ENCODE measurements at places on chromosomes 16 and 17.

GRCh38 chr17:42660692-42661345, 1.7 kb downstream of the TUBG2 start:
- no peak for DNase-seq

GRCh38 chr17:37742762-37743611, 1.9 kb downstream of the HNF1B start:
- no peak for DNase-seq

- DNase-seq: no peak
Measured at GRCh38 chr17:49157784-49158183, 25.2 kb downstream of the B4GALNT2 start.

GRCh38 chr17:55576996-55577586, 65.8 kb upstream of the SMIM36 start:
- no peak for DNase-seq

- no peak for DNase-seq
Measured at GRCh38 chr16:10180771-10181163, 1.5 kb downstream of the GRIN2A start.

- no peak for DNase-seq
Measured at GRCh38 chr16:11546608-11547061, 40.1 kb downstream of the LITAF start.

DNA sequence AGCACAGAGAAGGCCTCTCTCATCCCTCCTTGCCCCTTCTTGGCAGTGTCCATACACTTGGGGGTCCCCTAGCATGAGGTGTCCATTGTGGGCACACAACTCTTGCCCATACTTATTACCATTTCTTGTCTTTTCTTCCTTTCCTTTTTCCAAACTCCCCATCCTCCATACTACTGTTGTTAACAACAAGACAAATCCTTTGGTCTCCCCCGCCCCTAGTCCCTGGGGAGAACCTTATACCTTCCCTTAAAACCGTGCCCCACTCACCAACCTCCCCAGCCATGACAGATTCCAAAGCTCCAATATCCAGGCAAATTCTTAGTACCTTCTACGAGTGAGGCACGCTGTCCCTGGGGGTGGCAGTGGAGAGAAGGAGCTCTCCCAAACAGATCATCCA, 82.9 kb downstream of the GAS7 start:
- no peak for DNase-seq

- DNase-seq: no peak
Measured at GRCh38 chr16:78460428-78460827, 361.0 kb downstream of the WWOX start.

GRCh38 chr17:36001110-36001771, at the start of gene CCL15:
Gene CCL15 (minus strand): TSS chr17:36001553. CDS start chr17:36001492, 61 bp downstream.
- no peak for DNase-seq

DNA sequence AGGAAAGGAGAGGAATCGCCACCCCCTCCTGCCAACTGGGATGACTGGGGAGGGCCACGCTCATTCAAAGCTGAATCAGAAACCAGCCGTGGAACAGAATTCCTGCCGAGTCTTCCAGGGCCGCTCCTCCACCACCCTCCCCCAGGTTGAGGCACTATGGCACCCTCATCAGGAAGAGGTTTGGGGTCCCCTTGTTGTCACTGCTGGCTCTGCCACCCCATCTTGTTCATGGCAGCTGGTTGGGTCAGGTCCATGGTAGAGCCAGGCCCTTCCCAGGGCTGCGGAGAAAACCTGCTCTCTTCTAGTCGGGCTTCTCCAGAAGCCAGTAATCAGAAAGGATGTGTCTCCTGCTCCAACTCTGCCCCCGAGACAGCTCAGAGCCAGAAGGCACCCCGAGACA, 41.8 kb downstream of the KCNJ12 start:
- DNase-seq: no peak

- DNase-seq: no peak
Measured at GRCh38 chr16:29791845-29792807, 1.6 kb downstream of the KIF22 start.

DNA sequence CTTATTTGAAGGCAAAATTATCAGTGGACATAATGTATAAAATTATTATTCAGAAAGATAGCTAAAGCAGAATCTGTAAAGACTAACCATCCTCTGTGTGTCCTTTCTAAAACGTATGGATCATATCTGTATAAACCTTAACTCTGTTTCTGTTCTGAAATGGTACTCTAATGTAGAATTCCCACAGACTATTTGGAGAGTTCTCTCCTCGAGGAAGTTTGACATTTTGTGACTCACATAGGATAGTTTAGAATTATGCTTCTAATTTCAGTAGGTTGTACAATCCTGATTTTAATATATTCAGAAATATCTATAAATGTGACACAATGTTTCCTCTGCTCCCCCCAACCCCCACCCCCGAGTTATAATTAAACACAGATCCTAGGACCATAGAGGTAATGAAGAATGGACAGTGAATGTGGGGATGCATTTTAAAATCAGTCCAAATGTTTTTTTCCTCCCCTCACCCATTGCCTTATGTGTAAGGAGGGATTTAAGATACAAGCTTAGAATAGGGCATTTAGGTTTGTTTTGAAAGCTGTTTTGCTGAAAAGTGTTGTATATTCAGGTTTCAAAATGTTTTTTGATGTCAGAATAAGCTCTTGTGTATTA, 66.8 kb downstream of the BCAS3 start:
- no peak for DNase-seq

GRCh38 chr17:37088459-37088858, 139.7 kb downstream of the AATF start:
- no peak for DNase-seq

- no peak for DNase-seq
Measured at GRCh38 chr17:45288825-45289224, 26.9 kb upstream of the SPATA32 start.

DNA sequence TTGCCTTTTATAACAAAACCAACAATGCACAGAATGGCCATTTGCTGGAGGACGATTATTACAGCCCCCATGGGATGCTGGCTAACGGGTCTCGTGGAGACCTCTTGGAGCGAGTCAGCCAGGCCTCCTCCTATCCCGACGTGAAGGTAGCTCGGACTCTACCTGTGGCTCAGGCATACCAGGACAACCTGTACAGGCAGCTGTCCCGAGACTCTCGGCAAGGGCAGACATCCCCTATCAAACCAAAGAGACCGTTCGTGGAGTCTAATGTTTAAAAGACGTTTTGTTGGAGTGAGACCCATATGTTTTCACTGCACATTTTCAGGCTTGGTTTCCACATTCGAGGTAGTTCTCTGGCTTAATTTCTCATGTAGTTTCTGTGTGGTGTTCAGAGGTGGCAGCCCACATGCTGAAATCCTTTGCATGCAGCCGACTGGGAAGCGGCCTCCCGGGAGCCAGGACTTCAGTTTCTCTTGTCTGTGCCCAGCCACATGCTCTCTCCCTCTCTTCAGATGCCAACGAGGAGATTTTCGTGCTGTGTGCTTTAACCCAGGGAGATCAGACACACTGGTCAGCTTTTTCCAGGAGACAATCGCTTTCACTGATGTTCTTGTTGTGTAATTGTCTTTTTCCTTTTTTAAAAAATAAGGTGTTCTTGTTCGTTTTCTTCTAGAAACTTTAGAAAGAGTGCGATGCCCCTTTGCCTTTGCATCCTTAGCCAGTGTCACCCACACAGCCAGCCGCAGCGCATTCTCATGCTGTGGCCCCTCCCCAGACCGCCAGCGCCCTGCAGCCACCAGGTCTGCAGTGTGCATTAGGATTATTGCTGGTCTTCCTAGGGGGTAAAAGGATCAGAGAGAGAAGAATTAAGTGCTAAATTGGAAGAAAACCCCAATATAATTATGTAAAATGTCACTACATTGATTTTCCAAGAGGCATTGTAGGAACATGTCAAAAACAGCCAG, 24.1 kb downstream of the CYB561 start:
- DNase-seq: no peak

GRCh38 chr17:80861892-80862291, 129.7 kb upstream of the CHMP6 start:
- DNase-seq: no peak

DNA sequence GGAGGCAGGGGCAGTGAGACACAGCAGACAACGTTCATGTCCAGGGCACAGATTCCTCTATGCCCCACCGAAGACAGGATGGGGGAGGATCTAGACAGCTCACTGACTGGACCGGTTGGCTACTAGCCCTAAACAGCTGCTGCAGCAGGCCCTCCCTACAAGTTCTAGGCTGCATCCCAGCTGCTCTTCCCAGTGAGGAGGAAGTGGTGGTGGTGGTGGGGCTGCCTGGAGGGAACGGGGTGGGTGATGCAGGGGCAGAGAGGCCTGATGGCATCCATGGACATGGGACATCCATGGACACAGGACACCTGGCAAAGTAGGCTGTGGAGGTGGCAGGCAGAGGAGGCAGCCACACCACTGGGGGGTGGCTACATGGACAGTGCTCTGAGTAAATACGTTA, 18.3 kb downstream of the SPHK1 start:
- DNase-seq: no peak

- DNase-seq: no peak
Measured at GRCh38 chr16:82396509-82396908, 226.5 kb upstream of the MPHOSPH6 start.

DNA sequence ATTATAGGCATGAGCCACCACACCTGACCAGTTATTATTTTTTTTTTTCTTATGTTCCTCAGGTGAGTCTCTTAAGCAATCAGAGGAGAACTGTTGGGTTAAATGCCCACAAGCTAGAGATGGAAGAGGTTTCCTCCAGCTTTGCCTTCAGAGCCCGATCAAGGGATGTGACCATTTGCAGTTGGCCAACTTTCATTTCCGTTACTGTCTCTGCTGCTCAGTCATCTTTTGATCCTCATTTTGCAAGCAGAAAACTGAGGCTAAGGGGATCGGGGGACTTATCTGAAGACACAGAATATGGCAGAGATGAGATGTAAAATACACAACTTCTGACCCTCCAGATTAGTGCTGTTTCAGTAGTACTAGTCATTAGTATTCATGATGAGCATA, 188.8 kb downstream of the RAB11FIP4 start:
- DNase-seq: no peak

DNA sequence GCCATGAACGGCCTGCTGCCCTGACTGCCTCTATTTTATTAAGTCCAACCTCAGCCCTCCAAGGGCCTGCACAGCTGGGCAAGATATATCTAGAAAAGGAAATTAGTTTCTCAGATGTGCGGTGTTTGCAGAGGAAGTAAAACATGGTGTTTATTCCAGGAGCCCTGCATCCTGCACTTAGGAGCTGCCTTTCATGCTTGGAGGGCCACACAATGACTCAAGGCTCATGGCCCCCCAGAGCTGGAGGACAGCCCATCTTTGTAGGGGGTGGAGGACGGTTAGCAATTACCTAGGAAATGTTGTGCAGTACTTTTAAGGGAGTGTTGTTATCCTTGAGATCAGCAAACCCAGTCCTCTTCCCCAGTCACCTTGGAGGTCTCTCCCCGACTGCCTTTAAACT, 80.5 kb downstream of the COPRS start:
- DNase-seq: no peak

DNA sequence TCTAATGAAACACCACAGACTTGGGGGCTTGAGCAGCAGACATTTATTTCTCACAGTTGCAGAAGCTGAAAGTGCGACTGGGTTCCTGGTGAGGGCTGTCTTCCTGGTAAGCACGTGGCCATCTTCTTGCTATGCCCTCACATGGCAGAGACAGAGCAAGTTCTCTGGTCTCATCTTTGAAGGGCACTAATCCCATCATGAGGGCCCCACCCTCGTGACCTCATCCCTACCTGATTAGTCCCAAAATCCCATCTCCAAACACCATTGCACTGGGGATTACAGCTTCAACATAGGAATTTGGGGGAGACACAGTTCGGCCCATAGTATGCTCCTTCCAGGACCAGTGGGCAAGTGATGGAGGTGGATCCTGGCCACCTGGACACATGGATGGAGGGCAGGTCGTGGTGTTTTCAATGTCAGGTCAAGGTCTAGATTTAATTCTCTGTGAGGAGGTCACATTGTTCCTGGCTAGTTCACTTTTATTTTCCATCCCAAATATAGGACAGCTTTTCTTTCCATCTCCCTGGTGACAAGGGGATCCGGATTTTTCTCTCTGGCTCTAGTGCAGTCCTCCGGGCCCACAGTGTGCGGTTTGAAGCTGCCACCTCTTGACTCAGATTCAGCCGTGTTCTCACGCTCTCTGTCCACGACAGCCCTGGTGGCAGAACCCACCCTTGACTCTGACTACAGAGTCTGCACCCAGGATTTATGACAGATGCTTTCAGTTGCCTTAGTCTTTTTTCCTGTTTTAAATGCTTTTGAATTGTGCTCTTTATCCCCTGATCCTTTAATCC, 160.5 kb upstream of the NOL11 start:
- DNase-seq: no peak

GRCh38 chr17:72608436-72608835, 484.1 kb downstream of the SLC39A11 start:
- DNase-seq: no peak

- no peak for DNase-seq
Measured at GRCh38 chr16:10754941-10755340, 11.3 kb downstream of the NUBP1 start.

DNA sequence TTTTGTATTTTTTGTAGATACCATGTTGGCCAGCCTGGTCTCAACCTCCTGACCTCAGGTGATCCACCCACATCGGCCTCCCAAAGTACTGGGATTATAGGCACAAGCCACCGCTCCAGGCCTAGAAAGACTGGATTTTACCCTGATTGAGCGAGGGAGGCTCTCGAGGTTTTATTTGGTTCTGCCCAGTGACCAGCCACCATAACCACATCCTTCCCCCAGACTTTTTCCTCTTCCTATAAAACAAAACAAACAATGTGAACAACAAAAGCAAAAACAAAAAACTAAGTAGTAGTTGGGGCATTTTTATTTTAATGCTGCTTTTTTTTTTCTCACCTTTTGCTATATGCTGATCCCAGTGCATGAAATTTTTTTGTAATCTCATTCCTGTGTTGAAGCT, 509.6 kb downstream of the MAF start:
- no peak for DNase-seq

DNA sequence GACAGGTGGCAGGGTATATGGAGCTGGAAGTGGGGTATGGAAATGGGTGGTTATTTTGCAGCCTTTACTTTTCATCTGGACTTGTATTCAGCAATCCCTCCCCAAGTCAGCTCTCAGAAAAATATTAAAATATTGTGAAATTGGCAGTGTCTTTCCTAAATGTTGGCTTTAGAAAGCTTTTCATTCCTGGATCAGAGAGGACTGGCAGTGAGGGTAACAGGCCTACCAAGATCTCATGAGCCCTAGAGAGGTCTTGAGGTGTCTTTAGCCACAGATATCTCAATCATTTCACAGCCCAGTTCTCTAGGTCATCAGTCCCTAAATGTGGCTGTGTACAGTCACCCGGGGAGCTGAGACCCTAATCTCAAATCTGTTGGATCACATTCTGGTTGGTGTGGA, 22.5 kb downstream of the SLC7A6OS start:
- no peak for DNase-seq

- no peak for DNase-seq
Measured at GRCh38 chr17:33874617-33875060, 380.4 kb upstream of the CCL2 start.

DNA sequence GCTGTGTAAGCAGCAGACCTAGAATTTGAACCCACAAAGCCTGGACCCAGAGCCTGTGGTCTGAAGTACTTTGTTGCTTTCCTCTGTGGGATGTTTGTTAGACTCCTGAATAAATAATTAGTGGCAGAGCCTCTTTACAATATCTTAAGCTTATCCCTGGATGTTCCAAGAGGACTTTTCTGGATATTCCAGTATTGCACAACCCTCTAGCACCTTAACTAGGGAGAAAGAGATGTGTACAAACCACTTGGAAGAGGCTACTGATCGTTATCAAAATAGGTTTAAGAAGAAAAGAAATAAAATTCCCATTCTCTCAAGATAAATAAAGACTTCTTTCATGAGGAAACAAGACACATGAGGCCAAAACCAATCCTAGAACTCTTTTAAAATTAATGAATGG, 632.4 kb downstream of the CDH11 start:
- no peak for DNase-seq

Measured in C1 segment of cervical spinal cord (tissue), 14 donors.